ENCODE measurements at places on chromosomes 1 and 21.

- no peak for DNase-seq
These were observed 7.6 kb downstream of the RASSF5 start for GRCh38 chr1:206514813-206515387.

DNA sequence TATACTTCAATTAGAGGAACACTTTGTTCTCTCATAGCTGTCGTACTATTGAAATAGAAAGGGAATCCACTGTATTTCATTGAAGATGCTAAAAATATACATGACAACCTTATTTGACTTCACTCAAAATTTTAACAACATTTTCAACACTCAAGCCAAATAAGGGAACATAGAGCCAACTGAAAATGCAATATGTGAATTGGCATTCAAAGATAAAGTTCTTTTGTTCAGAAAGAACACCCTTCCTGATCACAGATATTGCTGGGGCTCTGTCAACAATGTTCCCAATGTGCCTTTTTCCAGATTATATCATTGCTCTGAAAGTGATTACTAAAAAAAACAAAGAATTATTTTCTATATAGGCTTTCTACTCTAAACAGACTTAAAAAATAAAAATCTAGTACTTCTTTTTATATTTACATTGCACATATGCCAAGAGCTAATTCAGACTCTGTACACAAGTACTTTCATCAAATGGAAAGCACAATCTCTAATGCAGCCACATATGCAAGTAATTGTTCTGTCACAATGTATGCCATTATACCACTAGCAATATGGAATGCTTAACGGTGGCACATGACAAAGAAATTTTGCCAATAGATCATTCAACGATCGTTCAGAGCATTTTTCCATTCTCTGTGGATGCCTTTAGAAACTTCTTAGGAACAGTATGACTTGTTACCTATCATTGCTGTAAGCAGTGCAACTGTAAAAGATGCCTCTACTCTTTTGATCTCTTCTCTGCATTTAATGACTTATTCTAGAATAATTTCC, 171.0 kb downstream of the EIF4G3 start:
- no peak for DNase-seq

- DNase-seq = no peak
These were observed 101.2 kb downstream of the FASLG start for GRCh38 chr1:172760121-172760520.

DNA sequence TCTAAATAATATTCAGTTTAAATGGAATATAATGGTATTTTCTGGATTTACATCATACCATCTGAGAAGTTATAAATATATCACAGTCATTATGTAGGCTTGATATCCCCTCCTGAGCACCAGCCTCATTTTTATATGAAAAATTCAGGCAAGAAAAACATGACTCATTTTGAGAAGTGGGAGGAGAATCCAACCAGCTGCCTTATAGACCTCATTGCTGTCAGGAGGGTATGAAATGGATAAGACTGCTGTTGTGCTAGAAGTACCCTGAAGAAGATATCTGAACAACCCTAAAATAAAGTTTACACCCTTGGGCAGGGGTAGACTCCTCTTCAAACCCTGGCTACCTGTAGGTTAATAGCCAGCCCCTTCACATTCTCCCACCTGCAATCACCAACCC, 8.8 kb downstream of the GIPC2 start:
- no peak for DNase-seq

DNA sequence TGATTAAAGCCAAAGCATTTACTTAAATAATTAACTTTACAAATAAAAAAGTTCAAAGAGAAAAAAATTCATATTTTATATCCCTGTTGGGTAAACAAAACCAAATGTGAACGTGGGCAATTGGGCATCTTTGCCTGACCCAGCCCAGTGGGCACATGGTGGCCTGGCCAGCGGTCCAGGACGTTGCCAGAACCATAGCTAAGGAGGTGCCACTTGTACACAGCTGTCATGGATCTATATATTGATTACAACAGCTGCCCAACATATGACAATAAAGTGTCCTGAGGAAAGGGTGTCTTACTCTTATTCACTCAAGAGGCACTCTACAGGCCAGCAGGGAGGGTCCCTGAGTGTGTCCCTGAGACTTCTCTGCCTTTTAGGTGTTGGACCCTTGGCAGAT, 78.5 kb downstream of the BCAR3 start:
- no peak for DNase-seq

Data from kidney epithelial cell (primary cell).